ENCODE measurements at places on chromosomes 12 and 14.

- no peak for DNase-seq
These were observed 142.8 kb downstream of the PELI2 start for GRCh38 chr14:56261046-56261445.

DNA sequence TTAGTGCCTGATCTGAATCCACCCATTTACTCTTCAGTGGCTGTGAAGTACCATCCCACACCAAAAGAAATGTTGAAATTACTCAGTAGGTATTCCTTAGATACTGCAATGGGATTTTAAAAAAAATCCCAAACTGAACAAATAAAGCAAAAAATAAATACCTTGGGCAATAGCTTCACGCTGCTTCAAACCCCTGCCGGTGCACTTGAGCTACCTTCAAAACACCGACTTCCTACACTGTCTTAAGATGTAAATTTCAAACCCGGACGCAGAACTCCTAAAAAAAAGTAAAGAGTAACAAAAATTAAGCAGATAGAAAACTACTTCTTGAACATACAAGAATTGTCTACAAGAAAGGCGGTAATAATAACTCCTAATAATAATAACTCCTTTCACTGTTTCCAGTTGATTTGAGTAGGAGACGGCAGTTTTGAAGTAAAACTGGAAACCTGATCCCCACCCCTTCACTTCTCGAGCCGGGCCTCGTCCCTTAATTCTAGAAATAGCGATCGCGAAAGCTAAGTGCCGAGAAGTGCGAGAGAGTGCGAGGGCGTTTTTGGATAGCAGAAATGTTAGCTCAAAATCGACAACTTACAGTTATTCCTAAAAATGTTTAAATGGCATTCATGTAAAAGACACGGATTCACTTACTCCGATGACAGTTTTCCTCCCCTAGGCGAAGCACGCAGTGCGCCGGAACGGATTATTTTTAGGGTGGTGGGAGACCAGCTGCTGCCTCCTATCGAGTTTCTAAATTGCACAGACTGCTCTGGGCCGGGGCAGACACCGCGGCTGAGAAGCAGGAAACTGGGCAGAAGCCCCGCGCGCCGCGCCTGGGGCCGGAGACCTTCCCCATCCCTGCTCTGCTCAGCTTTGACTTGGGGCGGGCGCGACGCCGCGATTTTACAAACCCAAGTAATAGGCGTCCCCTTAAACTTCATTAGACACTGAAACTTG lies at the start of gene ABCC9:
Gene ABCC9, minus strand, starts transcription at position 878 of the 957 bp plus-strand sequence. CDS start 4,752 bp downstream, outside the sequence.
- DNase-seq = peak; percentile 47

DNA sequence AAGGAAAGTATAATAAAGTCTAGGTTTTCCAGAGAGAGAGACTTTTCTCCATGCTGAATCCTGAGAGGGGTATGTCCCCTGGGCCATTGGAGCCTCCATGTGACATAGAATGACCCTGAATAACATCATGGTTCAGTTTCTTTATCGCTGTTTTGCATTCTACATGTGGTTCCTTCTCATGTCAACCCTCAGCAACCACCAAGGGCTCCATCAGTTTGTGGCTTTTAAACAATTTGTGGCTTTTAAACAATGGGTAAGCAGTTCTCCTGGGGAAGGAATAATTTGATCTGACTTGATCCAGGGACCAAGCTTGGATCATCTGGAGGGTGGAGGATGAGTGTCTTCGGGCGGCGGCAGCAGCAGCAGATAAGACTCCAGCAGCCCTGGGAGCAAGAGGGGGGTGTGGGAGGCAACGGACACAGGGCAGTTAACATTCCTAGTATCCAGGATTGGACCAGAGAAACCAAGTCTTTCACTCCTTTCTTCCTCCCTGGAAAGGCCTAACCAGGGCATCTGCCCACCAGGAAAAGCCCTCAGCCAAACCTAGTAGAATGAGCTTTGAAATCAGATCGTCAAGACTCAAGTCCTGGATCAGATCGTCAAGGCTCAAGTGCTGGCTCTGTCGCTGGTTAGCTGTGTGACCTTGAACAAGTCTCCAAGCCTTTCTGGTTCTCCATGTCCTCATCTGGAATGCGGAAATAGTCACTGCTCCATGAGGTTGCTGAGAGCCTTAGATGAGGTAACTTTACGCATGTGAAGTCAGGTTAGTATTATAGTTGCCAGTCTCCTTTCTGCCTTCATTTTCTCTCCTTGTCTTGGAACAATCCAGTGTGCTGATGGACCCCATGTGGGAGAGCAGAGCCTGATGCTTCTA lies 27.8 kb upstream of the FAM222A start:
- no peak for DNase-seq

GRCh38 chr12:110600254-110600653 lies 13.7 kb upstream of the TCTN1 start:
- peak; percentile 60 for DNase-seq

- DNase-seq = no peak
These were observed 345.9 kb downstream of the DPF3 start for GRCh38 chr14:72547999-72548398.

DNA sequence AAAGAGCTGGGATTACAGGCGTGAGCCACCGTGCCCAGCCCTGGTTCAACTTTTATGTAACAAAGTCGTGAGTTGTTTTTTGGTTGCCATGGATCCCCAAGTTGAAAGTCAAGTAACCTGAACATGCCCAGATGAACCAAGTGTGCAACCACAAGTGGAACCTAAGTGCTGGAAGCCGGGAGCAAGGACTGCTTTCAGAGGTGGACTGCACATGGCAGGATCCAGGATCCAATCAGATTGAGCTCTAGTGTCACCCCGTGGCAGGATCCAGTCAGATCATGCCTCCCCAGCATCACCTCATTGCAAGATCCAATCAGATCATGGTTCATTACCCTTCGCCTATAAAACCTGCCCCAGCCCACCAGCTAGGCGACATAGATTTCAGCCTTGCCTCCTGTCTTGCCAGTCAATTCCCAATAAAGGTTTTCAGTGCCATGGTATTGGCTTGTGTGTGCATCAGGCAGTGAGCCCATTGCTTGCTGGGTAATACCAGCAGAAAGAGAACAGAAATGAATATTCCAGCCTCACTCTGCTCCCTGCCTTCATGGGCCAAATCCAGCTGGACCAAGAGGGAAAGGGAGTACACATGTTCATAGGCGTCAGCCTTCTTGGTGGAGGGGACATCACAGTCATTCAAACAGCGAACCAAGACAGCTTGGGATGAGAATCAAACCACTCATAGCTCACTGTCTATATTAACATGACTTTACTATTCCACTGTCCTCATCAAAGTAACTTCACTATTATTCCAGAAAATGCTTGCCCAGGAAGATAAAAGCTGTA lies 43.6 kb upstream of the VASH1 start:
- no peak for DNase-seq

DNA sequence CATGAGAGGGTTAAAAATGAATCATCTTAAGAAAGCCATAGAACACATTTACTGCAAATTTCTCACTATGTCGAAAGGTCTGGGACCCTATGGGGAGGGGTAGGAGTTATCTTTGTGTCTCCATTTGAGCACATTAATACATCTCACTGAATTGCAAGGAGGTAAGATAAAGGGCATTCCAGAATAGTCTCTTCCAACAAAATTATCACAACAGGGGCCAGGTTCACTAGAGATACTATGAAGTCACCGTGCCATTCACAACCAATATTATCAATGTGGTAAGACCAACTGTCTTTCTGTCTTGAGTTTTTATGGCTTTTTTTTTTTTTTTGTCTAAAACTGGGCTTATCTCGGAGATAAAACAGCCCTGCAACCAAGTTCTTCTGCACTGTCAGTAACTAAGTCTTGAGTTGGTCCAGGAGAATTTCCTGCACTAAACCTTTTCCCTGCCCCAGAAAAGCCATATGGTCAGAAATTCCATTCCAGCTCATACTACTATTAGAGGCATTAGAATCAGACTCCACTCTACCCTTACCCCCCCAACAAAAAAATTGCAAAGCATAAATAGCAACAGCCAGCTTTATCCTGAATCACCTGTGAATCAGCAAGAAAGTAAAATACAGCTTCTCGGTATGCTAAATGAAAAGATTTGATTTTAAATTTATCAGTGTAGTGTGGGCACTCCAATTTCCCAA lies 79.7 kb downstream of the PTPRR start:
- no peak for DNase-seq

DNA sequence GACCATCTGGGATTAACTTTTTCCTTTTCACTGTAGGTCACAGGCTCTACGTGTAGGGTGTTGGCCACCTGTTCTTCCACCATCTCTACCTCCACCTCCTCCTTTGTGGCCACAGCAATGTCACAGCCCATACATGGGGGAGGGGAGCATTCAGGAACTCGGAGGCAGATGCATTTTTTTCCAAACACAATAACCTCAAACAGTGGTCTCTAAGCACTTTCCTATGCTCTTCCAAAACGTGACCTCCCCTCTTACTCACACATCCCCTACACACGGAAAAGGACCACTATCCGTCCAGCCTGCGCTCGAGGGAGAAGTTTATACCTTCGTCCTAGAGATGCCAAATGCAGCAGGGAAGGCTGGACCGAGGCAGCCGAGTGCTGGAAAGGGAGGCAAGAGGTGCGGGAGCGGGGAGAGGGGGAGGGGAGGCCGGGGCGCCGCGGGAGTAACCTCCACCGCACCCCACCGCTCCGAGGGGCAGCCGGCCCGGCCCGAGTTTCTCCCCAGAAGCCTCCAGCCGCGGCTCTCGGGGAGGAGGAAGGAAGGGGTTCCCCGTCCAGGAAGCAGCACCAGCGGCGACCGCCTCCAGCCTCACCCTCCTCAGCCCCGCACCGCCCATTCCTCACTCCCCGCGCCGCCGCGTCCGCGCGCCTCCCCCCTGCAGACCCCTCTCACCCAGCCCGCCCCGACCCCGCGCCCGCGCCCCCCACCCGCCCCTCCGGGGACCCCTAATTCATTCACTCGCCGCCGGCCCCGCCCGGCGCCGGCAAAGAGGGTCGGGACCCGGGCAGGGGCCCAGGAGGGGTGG lies 594 bp downstream of the KRAS start:
- peak; percentile 49 for DNase-seq

GRCh38 chr12:22117563-22118237 lies 71.7 kb downstream of the CMAS start:
- no peak for DNase-seq

DNA sequence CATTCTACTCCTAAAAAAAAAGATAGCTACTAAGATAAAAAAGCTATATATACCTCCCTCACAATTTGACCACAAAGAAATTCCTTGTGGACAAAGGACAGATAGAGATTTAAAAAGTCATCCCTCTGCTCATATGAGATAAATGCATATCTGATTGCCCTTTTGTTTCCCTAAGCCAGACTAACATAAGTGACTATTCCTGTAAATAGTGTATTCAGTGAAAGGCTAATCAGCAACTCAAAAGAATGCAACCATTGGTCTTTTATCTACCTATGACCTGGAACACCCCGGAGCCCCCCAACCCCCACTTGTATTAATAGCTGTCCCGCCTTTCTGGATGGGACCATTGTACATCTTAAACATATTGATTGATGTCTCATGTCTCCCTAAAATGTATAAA lies 6.3 kb upstream of the TMPO start:
- DNase-seq = no peak

GRCh38 chr12:51811203-51812202 lies 37.0 kb downstream of the FIGNL2 start:
- DNase-seq = no peak

GRCh38 chr12:2322554-2323120 lies 269.9 kb downstream of the CACNA1C start:
- DNase-seq = no peak

DNA sequence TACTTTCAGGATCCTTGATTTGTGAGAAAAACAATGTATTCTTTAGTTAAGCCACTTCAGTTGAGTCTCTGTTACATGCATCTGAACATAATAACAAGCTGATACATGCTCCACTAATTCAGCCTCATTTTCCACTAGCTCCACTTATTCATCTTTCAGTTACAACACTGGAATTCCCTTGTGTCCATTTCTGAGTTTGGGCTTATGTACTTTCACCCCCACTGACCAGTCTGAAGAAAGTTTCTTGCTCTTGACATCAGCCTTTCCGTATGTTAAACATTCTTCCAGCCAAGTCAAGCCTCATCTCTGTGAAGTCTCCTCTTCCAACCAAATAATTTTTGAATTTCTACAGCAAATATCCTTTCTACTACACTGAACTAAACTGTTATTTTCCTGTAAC lies 592.5 kb upstream of the NOVA1 start:
- no peak for DNase-seq

DNA sequence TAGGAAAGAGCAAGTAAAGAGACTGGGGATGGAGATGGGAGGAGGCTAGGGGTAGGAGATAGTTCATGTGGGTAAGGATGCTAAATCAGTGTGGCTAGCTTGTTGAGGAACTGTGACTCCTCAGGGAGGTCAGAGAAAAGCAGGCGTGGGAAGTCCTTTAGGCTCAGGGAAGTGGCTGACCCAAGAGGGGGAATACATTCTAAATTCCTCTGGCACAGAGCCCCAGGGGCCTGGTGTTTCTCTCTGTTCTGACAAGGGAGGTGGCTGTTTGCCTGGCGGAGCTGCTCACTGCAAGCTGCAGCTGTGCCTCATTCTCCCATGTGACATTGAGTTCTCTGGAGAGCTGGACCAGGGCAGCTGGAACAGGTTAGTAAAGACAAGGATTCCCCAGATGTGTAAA lies 152.2 kb upstream of the SLC38A2 start:
- DNase-seq = peak; percentile 78

- no peak for DNase-seq
These were observed 68.8 kb upstream of the CCDC91 start for GRCh38 chr12:28121433-28121832.

DNA sequence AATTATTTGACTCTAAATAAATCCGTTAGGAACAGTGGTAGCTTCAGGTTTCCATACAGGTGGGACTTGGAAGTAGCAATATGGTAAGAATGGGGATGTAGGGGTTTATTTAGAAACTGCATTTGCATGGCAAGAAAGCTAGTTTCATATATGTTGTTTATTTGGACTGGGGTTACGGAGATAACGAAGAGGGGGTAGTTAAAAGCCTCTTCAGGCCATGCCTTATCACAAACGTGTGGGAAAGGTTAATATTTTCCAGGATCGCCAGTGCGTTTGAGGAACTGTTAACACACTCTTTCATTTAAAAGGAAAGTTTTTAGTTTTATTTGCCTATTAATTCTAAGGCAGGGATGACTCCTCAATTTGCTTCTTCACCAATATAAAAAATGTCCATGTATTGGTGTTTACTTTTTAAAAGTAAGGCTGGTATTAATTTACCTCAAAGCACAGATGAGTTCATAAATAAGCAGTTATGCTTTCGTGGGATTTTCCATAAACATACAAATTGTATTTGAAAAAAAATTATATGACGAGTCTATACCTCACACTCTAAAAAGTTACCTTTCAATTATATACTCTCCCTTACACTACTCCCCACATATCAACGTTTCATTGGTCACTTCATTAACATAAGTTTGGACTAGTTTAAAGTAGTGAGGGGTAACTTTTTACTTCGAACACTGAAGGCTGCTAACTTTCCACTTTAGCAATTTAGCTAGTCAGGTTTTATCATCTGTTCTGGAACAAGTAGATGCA lies 814 bp downstream of the RAB2B start:
- no peak for DNase-seq

- DNase-seq = peak; percentile 40
These were observed 3.2 kb downstream of the MLXIP start for GRCh38 chr12:122081697-122082221.
